M059J (cell line): ENCODE measurements at places on chromosomes 4 and X.

GRCh38 chr4:6988016-6988715 lies 55.0 kb upstream of the TADA2B start:
- DNase-seq: no peak

DNA sequence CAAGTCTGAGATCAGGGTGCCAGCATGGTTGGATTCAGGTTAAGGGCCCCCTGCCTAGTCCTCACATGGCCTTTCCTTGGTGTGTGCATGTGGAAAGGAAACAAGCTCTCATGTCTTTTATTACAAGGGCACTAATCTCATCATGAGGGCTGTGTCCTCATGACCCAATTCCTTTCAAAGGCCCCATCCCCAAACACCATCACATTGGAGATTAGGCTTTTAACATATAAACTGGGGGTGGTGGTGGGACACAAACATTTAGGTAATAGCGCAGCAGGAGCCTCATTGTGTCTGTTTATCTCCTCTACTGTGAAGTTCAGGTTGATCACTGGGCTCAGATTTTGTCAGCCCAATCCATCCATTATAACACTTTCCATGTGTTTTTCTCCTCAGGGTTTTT lies 41.0 kb downstream of the BEX3 start:
- DNase-seq: no peak

- DNase-seq: no peak
These were observed 14.9 kb upstream of the NXF3 start for GRCh38 chrX:103107836-103108235.

DNA sequence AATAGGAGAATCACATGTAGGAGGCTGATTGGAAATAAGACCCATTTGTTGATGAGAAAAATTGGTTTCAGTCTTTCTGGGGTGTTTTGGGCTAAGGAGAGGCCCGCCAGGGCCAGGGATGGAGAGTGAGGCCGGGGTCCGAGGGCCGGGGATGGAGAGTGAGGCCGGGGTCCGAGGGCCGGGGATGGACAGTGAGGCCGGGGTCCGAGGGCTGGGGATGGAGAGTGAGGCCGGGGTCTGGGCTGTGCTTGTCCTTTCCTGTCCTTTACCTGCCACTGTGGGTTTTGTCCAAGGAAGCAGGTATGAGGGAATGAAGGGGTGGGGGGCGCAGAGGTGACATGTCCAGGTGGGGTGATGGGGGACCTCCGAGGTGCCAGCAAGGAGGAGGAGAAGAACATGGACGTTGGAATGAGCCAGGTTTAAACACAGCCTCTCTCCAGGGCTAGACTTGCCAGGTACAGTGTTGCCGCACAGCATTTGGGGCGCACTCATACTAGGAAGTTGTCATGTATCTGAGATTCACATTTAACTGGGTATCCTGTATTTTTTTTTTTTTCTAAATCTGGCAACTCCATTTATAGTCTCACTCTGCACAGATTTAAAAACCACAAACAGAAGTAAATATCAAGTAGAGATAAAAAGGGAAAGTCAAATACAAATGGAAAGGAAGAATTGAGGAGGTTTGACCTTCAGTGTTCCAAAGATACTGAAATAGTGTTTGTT lies 8.8 kb downstream of the RGS12 start:
- no peak for DNase-seq

DNA sequence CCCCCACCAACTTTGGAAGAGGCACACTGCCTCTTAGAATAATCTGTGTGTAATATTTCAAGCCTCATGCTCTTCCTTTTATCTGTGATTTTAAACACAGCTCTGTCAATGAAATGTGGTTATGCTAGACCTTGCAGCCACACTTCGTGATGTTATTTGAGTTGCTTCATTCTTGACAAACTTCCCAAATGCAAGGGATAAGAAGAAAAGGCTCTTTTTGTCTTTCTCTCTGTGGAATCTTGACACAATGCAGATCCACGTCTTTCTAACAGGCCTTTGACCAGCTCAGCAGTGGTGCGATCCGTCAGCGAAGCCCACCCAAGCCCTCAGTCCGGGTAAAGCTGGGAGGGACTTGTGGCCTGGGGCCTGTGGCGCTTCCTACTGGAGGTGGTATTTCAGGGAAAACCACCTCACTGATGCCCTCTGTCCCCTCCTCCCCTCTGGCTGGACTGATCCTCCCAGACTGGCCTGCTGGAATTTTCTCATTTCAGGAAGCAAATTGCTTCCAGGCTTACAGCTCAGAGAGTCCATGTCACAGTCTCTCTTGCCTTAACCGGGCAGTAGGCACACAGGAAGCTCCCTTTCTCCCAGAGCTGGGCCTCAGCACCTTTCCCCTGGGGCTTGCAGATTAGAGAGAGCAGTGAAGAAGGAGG lies 19.5 kb upstream of the CCKAR start:
- DNase-seq: peak; percentile 22

DNA sequence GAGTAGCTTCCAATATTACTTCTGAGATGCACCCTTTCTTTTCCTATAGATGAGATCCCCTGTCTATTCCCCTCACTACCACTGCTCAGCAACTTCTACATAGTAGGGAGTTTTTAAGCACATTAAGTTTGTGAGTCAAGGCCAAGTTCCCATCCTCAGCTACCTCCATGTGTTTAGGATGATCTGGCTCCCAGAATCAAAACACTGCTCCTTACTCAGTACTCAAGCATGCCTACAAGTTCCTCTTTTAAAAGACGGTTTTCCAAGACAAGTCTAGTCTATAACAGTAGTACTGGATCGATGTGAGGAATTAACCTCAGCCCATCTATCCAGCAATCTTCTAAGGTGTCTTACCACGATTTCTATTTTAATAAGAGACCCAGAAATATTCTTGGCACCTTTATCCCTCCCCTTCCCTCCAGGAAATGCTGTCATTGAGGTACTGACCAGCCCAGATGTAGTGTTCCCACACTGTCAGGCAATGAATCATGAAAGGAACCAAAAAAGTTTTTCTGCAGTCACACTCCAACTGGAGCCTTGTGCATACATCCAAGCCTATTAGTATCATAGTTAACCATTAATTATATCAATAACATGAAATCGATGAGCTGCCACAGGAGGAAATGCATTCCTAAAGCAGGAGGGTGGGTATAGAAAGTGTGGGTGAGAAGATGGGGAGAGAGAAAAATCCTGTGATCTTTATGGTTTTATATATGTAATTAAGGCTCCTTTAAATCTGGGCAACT lies 29.6 kb downstream of the AREG start:
- peak; percentile 50 for DNase-seq

DNA sequence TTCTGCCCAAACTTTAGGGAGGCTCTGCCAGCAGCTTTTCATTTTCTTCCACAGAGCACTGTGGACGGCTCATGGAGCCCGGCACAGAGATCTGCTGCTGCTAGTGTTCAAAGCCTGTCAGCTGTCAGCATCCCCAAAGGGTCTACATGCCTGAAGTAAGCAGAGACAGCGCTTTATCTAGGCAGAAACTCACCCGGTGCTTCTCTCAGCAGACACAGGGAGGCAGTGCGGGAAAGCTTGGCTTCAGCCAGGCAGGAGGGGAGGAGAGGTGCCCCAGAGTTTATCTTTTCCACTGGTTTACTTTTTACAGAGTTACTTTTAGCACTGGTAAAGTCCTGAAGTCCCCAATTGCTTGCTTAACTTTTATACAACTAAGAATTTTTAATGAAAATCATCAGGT lies 339.3 kb downstream of the NKX6-1 start:
- no peak for DNase-seq

- DNase-seq: no peak
These were observed 48.9 kb downstream of the PDLIM5 start for GRCh38 chr4:94500685-94501084.

DNA sequence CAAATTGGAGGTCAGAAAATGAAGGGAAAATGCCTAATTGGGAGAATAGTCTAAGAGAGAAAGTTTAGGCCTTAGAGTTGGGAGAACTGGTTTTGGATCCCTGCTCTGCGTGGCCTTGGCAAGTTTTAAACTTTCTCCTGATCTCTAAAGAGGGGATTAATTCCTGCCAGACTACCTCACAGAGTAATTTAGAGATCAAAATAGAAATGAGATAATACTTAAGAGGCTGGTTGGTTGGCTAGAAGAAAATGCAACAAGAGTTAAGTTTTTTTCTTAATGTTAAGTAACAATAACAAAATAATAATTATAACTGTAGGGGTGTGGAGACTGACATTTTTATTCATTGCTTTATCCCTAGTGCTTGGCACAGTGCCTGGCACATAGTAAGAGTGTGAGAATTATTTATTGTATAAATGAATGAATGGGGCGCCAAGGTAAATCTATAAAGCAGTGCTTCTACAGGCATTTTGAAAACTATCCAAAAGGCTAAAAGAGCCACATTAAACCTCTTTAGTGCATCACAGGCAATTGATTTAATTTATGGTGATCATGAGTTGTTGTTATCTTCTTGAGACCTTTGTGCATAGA lies 160.5 kb downstream of the RASL11B start:
- no peak for DNase-seq

DNA sequence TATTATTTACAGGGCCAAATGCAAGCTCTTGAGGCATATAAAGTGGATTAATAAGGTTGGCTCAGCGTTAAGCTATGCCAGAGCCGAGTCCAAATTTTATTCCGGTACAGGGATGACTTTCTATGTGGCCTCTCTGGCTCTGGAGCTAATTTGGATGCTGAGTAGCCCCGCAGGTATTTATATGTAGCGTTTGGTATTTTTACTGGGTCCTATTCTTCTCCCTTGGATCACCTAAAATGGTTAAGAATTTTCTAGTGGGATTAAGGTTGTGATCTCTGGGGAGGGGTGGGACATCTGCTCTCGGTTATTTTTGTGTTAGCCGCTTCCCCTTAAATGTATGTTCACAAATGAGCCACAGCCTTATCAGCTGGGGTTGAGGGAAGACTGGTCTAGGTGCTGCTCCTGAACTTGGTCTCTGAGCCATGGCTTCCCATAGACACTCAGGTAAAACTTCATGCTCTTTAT lies 49.4 kb downstream of the FHL1 start:
- DNase-seq: peak; percentile 91

- peak; percentile 70 for DNase-seq
These were observed 178.0 kb downstream of the PPP3CA start for GRCh38 chr4:101169044-101170014.

- no peak for DNase-seq
These were observed 6.6 kb downstream of the PLP1 start for GRCh38 chrX:103783196-103783595.

DNA sequence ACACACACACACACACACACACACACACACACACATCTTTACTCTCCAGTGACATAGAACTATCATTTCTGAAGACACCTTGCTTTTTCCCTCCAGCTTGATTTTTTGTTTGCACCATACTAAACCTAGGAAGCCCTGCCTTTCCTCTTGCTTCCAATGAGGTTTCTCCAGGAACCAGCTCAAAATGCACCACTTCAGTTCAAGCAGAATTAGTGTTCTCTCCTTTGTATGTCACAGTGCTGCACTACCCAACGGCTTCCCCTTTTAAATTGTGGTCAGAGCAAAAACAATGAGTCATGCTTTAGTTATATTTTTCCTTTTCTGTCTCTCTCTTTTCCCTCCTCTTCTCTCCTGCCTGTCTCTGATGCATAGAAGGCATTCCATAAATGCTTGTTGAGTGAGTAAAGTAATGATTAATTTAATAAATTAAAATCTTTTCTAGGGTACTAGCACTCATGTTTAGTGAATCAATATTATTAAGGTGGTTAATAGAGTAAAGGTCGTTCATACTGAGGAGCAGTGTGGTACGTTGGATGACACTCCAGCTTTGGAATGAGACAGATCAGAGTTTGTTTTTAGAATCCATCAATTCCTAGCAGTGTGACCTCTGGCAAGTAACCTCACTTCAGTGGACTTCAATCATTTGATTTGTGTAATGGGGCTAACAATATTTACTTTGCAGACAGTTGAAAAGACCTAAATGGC lies 5.9 kb downstream of the RTL3 start:
- peak; percentile 94 for DNase-seq

- DNase-seq: no peak
These were observed 27.8 kb downstream of the ELF4 start for GRCh38 chrX:130082244-130083106.

DNA sequence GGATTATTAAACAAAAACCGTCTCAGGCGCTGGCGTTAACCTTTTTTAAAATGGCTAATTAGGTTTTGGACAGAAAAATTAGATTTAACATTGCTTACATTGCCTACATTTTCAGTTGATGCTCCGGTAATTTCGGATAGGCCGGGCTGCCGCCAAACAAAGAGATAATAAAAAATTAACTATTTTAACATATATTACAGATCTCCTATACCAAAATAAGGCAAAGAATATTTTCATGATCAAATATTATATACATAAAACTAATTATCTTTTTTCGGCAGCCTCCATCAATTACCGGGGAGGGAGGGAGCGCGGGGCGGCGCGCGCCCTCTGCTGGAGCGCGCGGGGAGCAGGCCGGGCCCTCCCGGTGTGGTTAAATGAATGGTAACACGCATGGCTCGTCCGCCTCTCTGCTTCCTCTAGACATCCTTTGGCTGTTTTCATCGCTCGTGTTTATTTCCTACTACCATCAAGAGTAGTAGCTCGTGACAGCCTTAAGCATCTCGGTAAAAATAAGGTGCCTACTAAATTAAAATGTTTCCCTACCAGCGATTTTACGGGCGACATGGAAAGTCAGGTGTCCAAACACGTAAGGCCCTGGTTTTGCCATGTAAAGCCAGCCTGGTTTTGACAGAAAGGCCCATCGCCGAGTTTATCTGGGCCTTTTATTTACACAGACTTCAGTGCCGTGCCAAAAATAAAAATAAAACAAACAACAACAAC lies 52.4 kb upstream of the TMEM33 start:
- peak; percentile 36 for DNase-seq

DNA sequence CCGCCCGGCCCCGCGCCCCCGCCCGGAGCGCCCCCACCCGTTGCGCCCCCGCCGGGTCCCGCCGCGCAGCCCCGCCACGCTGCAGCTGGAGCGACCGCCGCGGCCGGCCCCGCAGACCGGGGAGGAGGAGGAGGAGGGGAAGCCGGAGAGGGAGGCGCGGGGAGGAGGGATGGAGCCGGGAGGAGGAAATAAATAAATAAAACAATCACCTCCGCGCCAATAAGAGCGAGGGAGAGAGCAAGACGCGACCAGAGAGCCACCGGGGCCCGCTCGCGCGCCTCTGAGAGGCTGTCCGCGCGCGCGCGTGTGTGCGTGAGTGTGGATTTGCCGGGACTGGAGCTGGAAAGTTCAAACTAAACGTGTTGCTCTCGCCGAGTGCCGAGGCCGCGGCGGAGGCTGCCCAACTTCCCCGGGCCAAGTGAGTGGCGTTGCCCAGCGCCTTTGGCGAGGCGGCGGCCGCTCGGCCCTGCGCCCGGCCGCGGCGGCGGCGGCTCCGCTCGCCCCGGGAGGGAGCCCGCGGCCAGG lies 2184.4 kb upstream of the TENM3 start:
- peak; percentile 9 for DNase-seq

- DNase-seq: no peak
These were observed 132.5 kb downstream of the ATP10D start for GRCh38 chr4:47617607-47618006.

GRCh38 chrX:79413963-79414362 lies 46.8 kb upstream of the ITM2A start:
- no peak for DNase-seq

GRCh38 chrX:42746606-42747005 lies 31.4 kb downstream of the PPP1R2C start:
- no peak for DNase-seq

DNA sequence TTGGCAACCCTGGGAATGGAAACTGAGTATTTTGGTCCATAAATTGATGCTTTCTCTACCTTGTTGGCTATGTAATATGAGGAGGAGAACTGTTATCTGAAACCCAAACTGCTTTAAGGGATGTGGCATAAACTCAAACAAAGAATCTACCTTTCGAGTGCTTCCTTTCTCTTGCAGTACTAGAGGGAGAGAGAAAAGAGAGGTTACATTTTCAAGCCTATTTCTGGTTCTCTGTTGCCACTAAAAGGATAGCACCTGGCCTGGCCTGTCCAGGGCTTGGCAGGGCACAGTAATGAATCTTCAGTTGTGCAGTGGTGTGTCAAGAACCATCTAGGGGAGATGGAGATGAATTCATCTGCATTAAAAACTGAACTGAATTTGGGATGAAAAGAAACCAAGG lies 308.6 kb downstream of the PTTG2 start:
- no peak for DNase-seq
